ENCODE measurements at places on chromosomes 13 and 19. TPM values are rescaled to one million over a fixed set of nuclear protein-coding genes. Genes with fewer than 3 reads are reported as not detected.

DNA sequence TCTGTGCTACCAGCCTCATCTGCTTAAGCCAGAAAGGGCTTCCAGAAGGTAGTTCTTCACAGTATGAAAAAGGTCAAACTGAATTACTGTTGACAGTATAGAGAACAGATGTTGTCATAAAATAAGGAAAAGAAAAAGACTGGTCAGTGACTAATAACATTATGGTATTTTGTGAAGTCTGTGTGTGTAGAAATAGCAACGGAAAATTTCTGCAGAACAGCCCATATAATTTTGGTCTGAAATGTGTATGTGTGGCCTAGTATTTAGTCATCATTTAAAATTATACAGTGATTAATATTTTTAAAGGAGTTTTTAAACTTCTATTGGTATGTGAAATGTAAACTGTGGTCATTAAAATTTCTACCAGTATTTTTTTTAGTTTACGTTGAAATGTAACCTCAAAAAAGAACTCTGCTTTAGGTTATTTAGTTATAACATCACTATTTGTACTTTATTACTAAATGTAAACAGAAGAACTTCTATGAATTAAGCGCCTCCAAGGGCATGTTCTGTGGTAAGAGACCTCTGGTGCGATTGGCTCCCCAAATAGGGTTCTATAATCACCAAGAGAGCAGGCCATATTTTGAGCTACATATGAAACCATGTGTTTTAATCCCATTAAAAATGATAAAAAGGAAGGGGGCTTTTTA, 3.3 kb upstream of the GPR183 start:
- DNase-seq, result no peak
- no peak overlapping the region for H3K4me3 ChIP-seq
- no peak overlapping the region for H3K27ac ChIP-seq

The CBY2 gene
- not detected for total RNA-seq

The B3GLCT gene
- 19.2 TPM for total RNA-seq

GRCh38 chr19:48745208-48745995, 1.3 kb downstream of the IZUMO1 start:
- no peaks in the 10 kb centered on the region for H3K36me3 ChIP-seq
- no peak overlapping the region for H3K27ac ChIP-seq
- no peaks in the 10 kb centered on the region for H3K27me3 ChIP-seq
- H3K4me3 ChIP-seq, result no peak overlapping the region

The SOHLH2 gene
- not detected for total RNA-seq

The SYNE4 gene
- 9.5 TPM for total RNA-seq

The CCNE1 gene
- total RNA-seq, result 2.1 TPM

- H3K27ac ChIP-seq, result no peak overlapping the region
- H3K4me1 ChIP-seq, result no peaks in the 10 kb centered on the region
- no peak for DNase-seq
- H3K36me3 ChIP-seq, result no peaks in the 10 kb centered on the region
- no peak overlapping the region for H3K4me3 ChIP-seq
Measured at GRCh38 chr13:112746044-112746443, 56.2 kb downstream of the ATP11A start.

GRCh38 chr13:98411013-98411412, 165.9 kb downstream of the STK24 start:
- no peak overlapping the region for H3K4me3 ChIP-seq
- no peaks in the 10 kb centered on the region for H3K27me3 ChIP-seq
- H3K4me1 ChIP-seq, result peaks cover 6% of the 10 kb centered on the region
- no peak for DNase-seq
- H3K36me3 ChIP-seq, result no peaks in the 10 kb centered on the region

DNA sequence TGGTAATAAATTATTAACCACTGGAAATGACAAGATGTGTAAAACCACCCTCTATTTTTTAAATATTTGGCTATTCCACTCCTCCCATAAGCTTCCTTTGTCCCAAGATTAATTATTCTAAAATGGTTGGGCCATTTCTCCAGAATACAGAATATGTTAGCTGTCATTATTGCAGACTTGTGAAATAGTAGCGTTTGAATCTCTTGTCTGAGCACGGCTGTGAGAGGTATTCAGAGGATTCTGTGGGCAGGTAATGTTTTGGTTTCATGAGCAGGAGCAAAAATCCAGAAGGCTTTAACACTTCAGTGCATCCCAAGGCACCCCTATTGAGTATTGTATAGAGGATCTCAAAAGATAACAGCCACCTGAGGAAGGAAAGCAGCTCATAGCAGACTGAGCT, 256.0 kb downstream of the UQCRFS1 start:
- no peaks in the 10 kb centered on the region for H3K27me3 ChIP-seq
- H3K4me1 ChIP-seq, result no peaks in the 10 kb centered on the region
- no peak overlapping the region for H3K4me3 ChIP-seq
- no peak for DNase-seq
- no peaks in the 10 kb centered on the region for H3K36me3 ChIP-seq
- no peak overlapping the region for H3K27ac ChIP-seq

The ZNF677 gene
- total RNA-seq, result 15.7 TPM
